NCI-H2081 (cell line): ENCODE measurements at places on chromosomes 4 and X.

GRCh38 chrX:69096963-69097362, 68.3 kb downstream of the PJA1 start:
- DNase-seq, result no peak

- DNase-seq, result no peak
Observed at GRCh38 chrX:100819534-100819836, 706 bp upstream of the CSTF2 start.

- DNase-seq, result no peak
Observed at GRCh38 chr4:99467887-99468286, 32.7 kb upstream of the ADH7 start.

DNA sequence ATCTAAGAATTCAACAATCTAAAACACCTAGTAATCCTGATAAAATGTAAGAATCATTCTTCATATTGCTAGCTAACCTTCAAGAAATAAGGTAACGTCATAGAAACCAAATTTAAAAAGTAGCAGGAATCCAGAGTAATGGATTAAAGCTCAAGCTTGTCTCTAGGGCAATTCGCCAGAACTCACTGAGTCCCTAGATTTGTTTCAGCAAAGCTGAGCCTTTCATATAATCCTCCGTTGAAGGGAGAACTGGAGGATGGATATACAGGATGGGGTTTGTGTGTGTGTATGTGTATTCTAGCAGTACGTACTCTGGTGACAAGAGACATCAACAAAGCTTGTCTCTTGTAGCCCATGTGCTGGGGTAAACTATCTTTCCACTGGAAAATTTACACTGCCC, 2173.5 kb upstream of the AGA start:
- no peak for DNase-seq

- no peak for DNase-seq
Observed at GRCh38 chr4:101271516-101271915, 75.8 kb downstream of the PPP3CA start.
